ENCODE measurements at places on chromosomes 6 and 20.

- no peak for DNase-seq
Observed at GRCh38 chr6:125046107-125046925, 84.1 kb downstream of the RNF217 start.

GRCh38 chr6:152552616-152553209 lies 84.4 kb downstream of the SYNE1 start:
- DNase-seq: no peak

GRCh38 chr6:41222045-41222444 lies 6.1 kb upstream of the TREML4 start:
- no peak for DNase-seq

DNA sequence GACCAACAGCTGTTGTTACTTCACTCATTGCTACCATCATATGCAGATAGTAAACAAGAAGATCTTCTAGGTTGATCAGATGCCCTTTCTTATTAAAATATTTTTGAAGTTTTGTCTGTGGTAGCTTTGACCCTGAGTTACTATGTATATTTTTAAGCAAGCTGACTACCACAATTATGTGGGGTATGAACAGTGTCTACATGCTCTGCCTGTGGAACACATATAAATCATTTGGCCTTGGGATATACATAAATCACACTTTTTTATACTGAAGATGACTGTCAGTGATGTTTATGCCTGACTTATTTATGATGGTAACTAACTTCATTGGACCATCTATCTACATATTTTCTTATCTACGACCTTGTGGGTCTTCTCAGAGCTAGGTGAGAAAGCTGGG lies 44.2 kb downstream of the LIN28B start:
- no peak for DNase-seq

DNA sequence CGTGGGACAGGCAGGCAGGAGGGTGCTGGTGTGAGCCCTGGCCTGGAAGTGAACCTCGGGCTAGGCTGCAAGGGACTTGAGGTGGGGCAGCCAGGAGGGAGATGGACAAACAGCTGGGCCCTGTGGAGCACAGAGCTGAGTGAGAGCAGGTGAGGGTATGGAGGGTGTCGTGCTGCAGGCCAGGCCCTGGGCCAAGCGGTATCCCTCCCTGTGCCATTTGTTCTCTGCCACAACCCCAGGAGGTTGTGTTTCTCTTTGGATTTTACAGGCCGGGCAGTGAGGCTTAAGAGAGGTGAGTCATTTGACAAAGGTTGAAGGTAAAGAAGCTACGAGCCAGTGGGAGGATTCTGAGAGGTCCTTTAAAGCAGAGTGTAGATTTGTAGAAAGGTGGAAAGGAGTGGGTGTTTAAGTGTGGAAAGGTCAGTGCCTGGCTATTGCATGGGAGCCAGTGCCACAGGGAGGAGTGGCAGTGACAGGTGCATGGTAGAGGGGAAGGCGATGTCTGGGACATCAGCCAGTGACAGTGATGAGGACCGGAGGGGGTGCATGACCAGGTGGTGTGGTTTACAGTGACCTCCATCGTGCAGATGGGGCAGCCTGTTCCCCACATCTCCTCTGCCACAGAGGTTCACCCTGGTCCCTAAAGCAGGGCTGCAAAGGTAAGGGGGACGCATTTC lies 39.8 kb downstream of the GMPR start:
- no peak for DNase-seq

GRCh38 chr6:45448417-45449389 lies 71.0 kb upstream of the SUPT3H start:
- no peak for DNase-seq
